RPMI7951 (cell line): ENCODE measurements at places on chromosomes 6 and 20. TPM values are rescaled to one million over a fixed set of nuclear protein-coding genes. Genes with fewer than 3 reads are reported as not detected.

Gene SIRPB2
- total RNA-seq, result not detected in 2 replicates

Gene SEL1L2
- total RNA-seq, result not detected in 2 replicates

Gene IL17F
- not detected in 2 replicates for total RNA-seq

GRCh38 chr6:44127186-44128019 is at the start of the genes MRPL14 and TMEM63B:
MRPL14 (minus strand) TSS chr6:44127452; CDS start chr6:44116611, 10,841 bp downstream.
TMEM63B (plus strand) TSS chr6:44127554; CDS start chr6:44134585, 7,031 bp downstream.
- DNase-seq, result peak; percentile 84

DNA sequence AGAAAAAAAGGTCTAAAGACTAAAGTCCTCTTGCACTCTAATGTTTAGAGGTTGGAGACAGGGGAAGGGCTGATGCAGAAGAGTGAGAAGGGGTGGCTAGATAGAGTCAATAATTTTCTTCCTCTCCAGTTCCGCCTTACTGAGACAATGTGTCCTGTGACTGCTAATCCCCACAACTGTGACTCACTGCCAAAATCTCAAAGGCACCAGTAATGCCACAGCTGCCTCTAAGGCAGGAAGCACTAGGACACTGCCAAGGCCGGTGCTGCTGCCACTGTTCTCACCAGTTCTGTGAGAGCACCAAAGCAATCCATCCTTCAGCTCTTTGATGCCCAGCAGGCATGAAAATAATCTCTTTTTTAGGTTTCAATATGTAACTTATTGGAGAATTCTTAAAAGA is 701.9 kb upstream of the MAP3K7 start:
- peak; percentile 10 for DNase-seq

GRCh38 chr6:94361304-94362060 is 942.1 kb upstream of the EPHA7 start:
- no peak for DNase-seq

DNA sequence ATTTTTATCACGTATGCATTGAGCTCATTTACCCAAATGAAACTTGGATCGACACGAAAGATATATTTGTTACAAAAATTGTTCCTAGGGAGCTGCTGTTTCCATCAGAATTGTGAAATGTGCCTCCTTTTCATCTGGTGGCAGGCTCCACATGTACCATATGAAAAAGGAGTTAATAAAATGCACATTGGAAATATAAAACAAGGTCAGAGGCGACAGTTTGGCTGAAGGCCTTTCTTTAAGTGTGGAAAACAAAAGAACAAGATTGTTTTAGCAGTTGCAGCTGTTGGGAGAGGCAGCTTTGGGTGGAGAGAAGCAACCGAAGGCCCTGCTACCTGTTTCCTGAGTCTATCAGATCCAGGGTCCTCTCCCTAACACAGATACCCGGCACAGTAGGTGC is 334.5 kb upstream of the NT5E start:
- DNase-seq, result no peak

- no peak for DNase-seq
Measured at GRCh38 chr6:84975316-84975715, 210.9 kb upstream of the TBX18 start.

- DNase-seq, result peak; percentile 53
Measured at GRCh38 chr6:169999367-169999766, 247.9 kb downstream of the ERMARD start.

Gene DOK5
- total RNA-seq, result not detected in 2 replicates

DNA sequence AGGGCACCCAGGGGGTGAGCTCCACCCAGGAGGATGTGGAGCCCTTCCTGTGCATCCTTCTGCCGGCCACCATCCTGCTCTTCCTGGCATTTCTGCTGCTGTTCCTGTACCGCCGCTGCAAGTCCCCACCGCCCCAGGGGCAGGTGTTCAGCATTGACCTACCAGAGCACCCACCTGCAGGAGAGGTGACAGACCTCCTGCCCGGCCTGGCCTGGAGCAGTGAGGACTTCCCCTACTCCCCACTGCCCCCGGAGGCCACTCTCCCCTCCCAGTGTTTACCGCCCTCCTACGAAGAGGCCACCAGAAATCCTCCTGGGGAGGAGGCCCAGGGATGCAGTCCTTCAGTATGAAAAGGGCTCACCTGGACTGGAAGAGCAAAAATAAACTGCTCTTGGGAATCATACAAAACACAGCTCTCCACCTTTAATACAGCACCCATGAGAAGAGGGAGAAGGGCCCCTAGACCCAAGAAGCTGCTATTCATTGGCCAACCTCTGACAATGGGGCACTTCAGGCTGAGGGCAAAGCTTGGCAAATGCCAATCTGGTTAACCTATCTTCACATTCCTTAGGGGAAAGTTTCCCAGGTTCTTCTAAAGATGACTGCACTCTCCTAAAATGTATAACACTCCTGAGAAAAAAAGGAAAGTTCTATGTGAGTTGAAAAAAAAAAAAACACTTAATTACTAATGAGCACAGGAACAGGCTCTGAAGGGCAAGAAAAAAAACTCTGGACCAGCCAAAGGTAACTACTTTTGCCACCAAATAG is 5.0 kb downstream of the SMIM28 start:
- DNase-seq, result no peak

DNA sequence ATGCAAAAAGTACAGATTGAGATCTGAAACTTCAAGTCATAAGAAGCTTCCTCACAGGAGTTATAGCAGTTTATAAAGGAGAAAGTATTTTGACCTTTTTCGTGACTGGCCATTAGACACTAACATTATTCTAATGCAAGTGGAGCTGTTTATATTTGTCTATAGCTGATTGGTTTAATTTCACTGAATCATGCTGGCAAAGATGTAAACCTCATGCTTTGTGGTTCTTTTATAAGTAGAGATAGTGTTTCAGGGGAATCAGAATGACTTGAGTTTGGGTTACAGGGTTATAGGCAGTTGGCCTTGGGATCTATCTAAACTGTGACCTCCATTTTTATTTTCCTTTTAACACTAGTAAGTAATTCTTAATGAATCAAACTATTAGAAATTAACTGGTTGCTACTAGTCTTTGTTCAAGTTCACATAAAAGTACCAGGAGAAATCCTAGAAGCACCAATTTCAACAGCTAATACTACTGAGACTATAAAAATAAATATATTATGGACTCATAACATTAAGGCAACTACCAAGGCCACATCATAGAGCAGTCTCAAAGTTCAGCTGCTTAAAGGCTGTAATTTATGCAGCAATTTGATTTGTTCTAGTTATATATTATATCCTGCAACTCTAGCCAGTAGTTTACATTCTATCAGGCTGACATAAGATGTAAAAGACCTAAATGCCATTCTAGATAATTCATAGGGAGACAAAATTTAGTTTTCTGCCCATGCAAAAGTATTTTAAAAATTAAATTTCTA is 94.0 kb downstream of the RNGTT start:
- DNase-seq, result peak; percentile 35

Gene HUS1B
- total RNA-seq, result 0.36 and 0.98 TPM in 2 replicates
